ENCODE measurements at places on chromosomes 5 and 9.

DNA sequence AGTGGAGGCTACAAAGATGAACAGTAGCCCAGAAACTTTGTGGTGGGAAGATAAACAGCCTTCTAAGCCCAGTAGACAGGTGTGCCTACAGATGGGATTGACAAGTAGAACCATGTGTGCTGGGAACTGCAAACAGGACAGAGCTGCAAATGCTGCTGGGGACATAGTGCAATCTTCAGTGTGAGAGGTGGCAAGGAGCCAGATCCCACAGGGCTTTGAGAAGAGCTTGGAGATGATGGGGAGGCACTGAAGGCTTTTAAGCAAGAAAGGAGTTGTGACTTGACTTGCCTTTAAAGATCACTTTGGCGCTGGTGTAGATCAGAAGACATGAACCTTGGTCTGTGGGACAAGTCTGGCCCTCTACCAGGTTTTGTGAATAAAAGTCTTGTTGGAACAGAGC, 675.2 kb downstream of the ACTL7B start:
- no peak for DNase-seq

DNA sequence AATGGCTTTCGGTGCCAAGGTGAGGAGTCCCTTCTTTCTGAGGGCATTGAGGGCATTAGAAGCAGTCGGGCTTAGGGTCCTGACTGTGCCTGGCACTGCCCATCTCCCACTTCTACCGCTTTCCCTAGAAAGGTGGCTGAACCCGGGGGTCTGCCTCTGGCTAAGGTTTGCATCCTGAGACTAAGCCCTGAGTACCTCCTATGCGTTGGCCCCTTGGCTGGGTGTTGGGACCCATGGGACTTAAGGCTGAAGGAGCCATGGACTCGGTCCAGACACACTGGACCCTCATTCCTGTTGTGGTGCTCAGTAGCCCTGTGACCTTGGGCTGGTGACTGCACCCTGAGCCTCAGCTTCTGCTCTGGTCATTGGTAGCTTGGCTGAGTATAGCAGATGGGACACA, 23.9 kb downstream of the DAB2IP start:
- no peak for DNase-seq

DNA sequence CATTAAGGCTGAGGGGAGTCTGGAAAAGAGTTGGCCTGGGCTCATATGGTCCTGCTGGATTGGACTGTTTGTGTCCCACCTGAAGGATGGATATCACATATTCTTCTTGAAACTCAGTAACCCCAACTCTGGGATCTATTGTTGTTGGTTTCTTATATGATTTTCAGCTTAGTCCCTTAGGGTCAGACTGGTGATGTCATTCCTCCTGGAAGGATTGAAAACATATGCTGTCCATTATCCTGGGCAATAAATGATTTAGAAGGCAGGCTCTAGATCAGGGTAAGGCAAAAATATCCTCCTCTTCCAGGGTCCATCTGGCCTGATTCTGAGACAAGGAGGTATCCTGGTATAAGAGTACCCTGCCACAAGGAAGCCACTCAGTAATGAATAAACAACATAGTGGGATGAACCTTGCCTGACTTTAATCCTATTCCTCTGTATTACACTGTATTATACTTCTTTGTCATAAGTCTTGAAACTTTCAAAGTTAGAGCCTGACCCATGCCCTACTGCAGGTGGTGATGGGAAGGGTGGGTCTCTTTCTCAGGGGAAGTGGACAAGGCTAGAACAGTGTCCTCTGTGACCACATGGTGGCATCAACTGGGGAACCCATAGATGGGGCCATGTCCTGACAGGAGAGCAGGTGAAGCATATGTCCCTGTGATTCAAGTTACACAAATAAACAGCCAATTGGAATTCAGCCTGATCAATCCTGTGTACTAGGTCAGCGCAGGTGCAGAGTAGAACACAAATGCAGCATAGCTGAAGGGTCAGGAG, 454.4 kb upstream of the TRPC7 start:
- no peak for DNase-seq

GRCh38 chr9:5592904-5593303, 36.0 kb upstream of the RIC1 start:
- no peak for DNase-seq

- no peak for DNase-seq
These were observed 3.2 kb downstream of the HNRNPH1 start for GRCh38 chr5:179620293-179620692.

DNA sequence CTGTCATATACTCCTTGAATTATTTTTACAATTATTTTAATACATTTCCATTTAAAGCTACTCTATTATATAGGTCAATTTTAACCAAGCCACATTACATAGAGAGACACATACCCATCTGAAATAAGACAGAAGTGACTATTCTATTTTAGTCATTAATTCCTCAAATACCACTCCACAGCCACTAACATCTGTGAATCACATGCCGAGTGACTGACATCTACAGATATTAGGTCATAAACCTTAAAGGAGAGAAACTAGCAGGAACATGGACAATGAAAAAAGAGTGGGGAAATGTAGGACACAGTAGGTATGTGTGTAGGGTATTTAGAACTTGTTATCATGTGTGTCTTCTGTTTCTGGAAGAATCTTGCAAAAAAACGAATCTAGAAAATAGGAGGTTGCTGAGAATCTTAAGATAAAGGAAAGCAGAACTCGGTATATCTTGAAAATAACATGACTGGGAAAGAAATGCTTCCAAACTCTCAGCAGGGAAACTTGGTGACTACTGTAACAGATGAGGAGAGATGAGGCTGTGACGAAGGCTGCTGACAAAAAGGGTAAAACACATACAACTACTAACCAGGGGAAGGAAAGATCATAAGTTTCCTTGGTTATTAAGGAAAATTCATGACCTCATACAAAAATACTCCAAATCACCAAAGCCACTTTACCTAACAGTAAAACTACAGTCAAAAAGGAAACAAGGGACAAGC, 84.6 kb downstream of the PLPP1 start:
- peak; percentile 38 for DNase-seq

- peak; percentile 83 for DNase-seq
These were observed 287.3 kb upstream of the NUDT12 start for GRCh38 chr5:103849934-103850333.

GRCh38 chr5:33311893-33312292, 128.9 kb upstream of the TARS1 start:
- DNase-seq: peak; percentile 43

DNA sequence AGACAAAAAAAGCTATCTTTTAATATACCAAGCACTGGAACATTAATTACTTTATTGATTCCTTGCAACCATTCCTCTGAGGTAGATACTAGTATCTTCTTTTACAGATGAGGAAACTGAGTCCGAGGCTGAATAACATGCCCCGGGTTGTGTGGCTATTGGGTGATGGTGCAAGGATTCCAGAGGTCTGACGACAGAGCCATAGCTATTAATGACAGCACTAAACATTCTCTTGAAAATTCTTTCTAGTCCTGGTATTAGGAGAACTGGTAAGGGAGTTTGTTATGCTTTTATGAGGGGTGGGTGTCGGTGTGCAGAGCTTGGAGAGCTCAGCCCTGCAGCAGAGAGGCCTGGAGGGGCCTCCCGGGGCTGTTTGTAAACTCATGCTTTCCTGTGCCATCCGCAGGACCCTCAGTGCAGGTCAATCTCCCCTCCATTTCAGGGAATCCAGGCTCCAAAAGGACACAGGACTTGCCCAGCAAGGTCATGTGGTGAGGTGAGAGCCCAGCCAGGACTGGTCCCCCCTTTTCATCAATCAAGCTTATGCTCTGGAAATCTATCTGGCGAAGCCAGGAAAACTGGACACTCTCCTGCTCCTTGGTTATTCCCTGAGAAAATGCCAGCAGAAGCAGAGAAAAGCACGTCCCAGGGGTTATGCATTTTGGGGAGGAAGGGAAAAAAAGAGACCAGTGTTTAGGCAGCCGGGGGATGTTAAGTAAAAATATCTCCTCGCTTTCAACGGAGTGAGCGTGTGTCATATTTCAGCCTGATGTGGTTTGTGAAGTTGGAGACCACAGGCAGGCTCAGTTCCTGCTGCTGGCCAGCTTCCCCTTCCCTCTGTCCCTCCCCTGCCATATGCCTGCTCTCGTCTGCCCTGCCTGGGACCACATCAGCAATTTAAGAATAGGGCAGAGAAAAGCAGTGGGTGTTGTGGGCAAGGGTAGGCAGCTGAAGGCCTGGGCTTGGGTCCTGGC, 3.7 kb downstream of the GSN start:
- peak; percentile 82 for DNase-seq

Measured in mesenchymal stem cell (in vitro differentiated cells and primary cell).